ENCODE measurements at places on chromosomes 7 and 10. TPM values are rescaled to one million over a fixed set of nuclear protein-coding genes. Genes with fewer than 3 reads are reported as not detected.

CPN1 gene
- not detected for total RNA-seq

LRRC17 gene
- total RNA-seq = not detected

PDGFA gene
- 23.6 TPM for total RNA-seq

HOXA13 gene
- 0.35 TPM for total RNA-seq

FMC1 gene
- 12.5 TPM for total RNA-seq

PRF1 gene
- not detected for total RNA-seq

LRGUK gene
- 0.60 TPM for total RNA-seq

TRPV5 gene
- total RNA-seq = not detected

SPAM1 gene
- not detected for total RNA-seq

NME8 gene
- total RNA-seq = not detected

MRLN gene
- not detected for total RNA-seq

DNA sequence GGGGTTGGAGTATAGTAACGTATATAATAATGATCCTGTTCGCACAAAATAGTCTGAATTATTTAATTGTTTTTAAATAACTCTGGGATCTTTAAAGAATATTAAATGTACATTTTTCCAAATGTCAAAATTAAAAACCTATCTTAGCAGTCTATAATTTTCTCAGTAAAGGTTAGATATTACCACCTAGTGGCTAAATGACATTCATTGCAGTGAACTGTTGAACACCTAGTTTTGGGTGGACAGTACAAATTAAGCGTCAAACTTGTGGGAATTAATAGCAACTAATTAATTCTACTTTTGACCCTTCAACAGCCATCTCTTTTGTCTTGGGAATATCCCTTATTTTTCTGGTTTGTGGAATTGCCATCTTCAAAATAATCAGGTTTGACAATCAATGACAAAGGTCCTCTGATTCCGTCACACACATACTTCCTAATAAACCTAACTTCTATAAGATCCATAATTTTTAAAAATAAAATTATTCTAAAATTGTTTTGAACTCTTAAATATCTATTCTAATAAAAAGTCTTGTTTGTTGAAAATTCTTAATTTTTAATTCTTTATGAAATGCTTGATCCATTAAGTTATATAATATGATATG, 165.7 kb downstream of the SEMA3D start:
- no peaks in the 10 kb centered on the region for H3K4me1 ChIP-seq
- H3K27ac ChIP-seq = no peak overlapping the region

DNA sequence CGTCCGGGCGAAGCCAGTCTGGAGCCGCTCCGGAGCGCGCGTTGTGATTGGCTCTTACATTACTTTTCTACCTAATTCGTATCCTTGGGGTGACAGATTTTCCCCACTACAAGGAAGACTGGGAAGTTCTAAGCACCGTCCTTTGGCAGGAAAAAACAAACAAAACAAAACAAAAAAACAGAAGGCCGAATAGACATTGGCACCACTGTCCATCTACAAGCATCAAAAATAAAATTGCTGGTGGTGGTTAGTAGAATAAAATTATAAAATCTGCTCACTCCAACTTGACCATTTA, 651 bp upstream of the SKAP2 start:
- H3K27me3 ChIP-seq = no peaks in the 10 kb centered on the region
- H3K27ac ChIP-seq = peak overlapping the region; percentile 84
- peaks cover 56% of the 10 kb centered on the region for H3K4me1 ChIP-seq
- H3K4me3 ChIP-seq = peak overlapping the region; percentile 77

GRCh38 chr10:79581044-79581443, 20.8 kb upstream of the SFTPA2 start:
- no peaks in the 10 kb centered on the region for H3K4me1 ChIP-seq
- H3K27ac ChIP-seq = no peak overlapping the region
- H3K4me3 ChIP-seq = no peak overlapping the region
- peaks cover 43% of the 10 kb centered on the region for H3K27me3 ChIP-seq
- DNase-seq = no peak

DNA sequence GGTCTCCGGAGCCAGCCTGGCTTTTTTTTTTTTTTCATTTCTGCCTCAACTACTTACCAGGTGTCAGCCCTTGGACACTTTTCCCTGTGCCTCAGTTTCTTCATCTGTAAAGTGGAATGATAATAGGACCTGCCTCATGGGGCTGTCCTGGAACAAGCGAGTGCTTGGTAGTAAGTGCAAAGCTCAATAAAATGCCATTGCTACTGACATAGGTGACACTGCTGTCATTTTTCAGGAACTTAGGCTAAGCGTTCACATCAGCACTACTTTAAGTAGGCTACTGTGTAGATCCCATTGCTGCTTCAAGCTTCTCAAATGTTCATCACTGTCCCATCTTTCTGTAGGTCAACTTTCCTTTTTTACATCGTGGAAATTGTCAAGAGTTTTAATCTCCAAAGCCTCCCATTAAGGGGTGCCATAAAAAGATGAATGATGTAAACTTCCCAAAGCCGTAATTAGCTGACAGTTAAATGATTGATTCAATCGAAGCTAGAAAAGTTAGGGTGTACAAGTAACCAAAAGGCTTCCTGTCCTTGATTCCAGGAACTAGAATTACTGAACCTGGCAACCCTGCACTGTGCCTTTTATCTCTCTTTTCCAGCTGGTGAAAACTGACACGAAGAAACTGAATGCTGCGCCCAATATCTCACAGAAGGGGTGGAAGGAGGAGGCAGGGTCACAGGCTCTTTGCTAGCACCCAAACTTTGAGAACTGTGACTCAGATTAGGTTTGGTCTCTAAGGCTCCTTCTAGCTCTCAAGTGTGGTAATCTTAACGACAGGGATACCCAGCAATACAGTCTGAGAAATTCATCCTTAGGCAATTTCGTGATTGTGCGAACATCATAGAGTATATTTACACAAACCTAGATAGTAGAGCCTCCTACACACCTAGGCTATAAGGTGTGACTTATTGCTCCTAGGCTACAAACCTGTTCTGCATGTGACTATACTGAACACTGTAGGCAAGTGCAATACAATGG, 861 bp upstream of the USP6NL start:
- H3K36me3 ChIP-seq = no peaks in the 10 kb centered on the region
- H3K4me3 ChIP-seq = peak overlapping the region; percentile 98
- peak overlapping the region; percentile 76 for H3K27ac ChIP-seq
- H3K27me3 ChIP-seq = no peaks in the 10 kb centered on the region
- peak; percentile 73 for DNase-seq

DNA sequence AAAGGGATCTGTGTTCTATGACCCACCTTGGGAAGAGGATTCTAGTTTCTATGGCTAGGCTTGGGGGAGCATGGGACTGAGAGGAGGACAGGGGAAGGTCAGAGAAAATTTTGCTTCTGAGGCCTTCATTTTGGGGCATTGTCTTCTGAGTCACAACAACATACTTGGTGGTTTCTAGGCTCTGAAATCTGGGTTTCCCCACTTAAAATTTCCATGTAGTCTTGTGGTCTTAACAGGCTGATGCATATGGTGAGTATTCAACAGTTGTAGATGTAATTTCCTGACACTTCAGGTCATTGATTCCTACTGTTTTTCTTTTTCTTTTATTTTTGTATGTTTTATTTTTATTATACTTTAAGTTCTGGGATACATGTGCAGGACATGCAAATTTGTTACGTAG, 88.5 kb downstream of the ANKRD7 start:
- no peaks in the 10 kb centered on the region for H3K27me3 ChIP-seq
- H3K4me3 ChIP-seq = no peak overlapping the region
- no peak overlapping the region for H3K27ac ChIP-seq
- no peaks in the 10 kb centered on the region for H3K36me3 ChIP-seq

- no peak overlapping the region for H3K27ac ChIP-seq
- no peak for DNase-seq
- no peaks in the 10 kb centered on the region for H3K27me3 ChIP-seq
- no peak overlapping the region for H3K4me3 ChIP-seq
Measured at GRCh38 chr10:83680470-83680891, 458.8 kb upstream of the GHITM start.

DNA sequence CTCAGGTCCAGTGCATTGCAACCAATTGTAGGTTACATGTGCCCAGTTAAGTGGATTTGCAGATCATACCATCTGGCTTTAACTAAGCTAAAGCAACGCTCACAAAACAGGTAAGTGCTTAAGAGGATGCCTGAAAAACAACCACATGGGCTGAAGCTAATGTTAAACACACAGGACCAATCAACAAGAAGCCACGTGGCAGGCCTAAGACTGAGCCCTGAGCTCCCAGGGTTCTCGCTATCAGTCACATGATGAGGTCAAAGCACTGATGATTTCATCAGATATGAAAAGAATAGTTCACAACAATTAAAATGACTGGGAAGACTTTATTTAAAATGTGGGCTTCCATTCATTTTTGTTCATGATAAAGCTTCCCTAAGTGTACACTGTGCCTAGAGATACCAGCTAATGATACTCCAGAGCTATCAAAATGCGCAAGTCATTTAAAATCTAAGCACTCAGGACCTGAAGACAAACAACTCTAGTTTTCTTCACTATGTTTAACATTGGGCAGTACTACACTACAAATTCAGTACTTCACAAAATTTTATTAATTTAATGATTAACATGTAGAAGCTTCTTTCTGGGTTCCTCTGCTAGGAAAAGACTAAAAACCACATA, 90.6 kb downstream of the PIP4K2A start:
- H3K36me3 ChIP-seq = no peaks in the 10 kb centered on the region
- no peak for DNase-seq
- H3K27me3 ChIP-seq = no peaks in the 10 kb centered on the region

GRCh38 chr10:1175956-1176565, 119.9 kb downstream of the WDR37 start:
- H3K27me3 ChIP-seq = peaks cover 94% of the 10 kb centered on the region
- H3K4me3 ChIP-seq = no peak overlapping the region
- no peak for DNase-seq
- H3K4me1 ChIP-seq = no peaks in the 10 kb centered on the region
- no peak overlapping the region for H3K27ac ChIP-seq

- no peaks in the 10 kb centered on the region for H3K27me3 ChIP-seq
- H3K27ac ChIP-seq = no peak overlapping the region
- no peaks in the 10 kb centered on the region for H3K4me1 ChIP-seq
- no peak for DNase-seq
- no peak overlapping the region for H3K4me3 ChIP-seq
Measured at GRCh38 chr10:105121743-105122142, 480.7 kb downstream of the SORCS3 start.

DNA sequence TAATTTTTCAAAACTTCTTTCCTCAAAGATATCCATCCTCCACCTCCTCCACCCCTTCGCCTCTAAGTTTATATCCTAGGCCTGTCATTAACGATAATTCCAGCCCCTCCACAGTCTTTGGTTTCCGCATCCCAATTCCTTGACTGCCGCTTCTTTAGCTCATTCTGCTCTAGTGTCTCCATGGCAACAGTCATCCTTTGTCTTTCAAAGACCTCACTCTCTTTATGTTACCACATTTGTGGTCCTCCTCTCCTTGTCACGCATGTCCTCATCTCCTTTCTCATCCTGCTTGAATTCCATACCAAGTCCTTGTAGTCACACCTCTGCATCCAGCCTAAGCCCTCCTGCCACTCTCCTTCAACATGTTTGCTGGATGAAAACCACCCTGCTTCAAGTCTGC, 511.2 kb upstream of the KLF6 start:
- H3K27me3 ChIP-seq = no peaks in the 10 kb centered on the region
- H3K4me3 ChIP-seq = no peak overlapping the region
- DNase-seq = no peak
- H3K4me1 ChIP-seq = no peaks in the 10 kb centered on the region

- no peaks in the 10 kb centered on the region for H3K36me3 ChIP-seq
- no peak for DNase-seq
- no peak overlapping the region for H3K4me3 ChIP-seq
Measured at GRCh38 chr10:22893781-22894180, 34.1 kb upstream of the ARMC3 start.

- peaks cover 26% of the 10 kb centered on the region for H3K4me1 ChIP-seq
- H3K4me3 ChIP-seq = no peak overlapping the region
- H3K27ac ChIP-seq = no peak overlapping the region
- DNase-seq = no peak
- no peaks in the 10 kb centered on the region for H3K27me3 ChIP-seq
Measured at GRCh38 chr10:21530641-21531040, 3.4 kb upstream of the MLLT10 start.

DNA sequence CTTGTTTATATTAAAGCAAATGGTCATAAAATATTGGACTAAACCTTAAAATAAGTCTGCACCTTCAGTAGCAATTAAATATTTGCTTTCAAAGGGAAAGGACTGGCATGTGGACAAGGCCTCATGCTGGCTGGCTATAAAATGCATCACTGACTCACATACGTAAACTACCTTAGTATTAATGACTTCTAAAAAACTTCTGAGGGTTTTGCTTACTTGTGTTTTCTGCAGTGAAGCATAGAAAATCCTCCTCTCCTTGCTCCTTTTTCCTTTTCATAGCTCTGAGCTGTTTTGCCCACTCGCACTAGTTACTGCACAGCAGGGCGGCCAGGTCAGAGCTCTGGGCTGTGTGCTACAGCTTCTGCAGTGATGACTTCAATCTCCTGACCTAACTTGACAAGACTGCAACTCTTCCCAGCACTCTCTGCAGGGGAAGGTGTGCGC, 82.3 kb downstream of the CUL2 start:
- DNase-seq = no peak
- H3K4me1 ChIP-seq = peaks cover 19% of the 10 kb centered on the region
- H3K4me3 ChIP-seq = no peak overlapping the region
- no peaks in the 10 kb centered on the region for H3K36me3 ChIP-seq
- no peaks in the 10 kb centered on the region for H3K27me3 ChIP-seq

DNA sequence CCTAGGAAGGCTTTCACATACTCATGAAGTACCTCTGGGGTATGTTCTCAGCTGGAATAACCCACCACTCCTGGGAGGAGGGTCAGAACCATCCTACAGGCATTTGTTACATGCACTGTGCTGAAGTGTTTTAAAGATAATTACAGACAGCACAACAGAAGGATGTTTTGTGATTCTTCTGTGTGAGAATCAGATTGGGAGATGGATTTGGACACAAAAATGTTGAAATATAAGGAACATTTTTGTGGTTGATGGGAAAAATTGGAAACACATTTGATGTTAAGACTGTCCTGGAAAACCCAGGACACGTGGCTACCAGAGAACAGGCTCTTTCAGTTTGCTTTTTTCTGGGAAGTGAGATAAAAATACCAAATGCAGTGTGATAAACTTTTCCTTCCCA, 61.4 kb downstream of the BICC1 start:
- H3K4me1 ChIP-seq = no peaks in the 10 kb centered on the region
- no peaks in the 10 kb centered on the region for H3K36me3 ChIP-seq
- 0 out of 2 replicates have a peak, but pooled peaks cover 12% of the 10 kb centered on the region for H3K27me3 ChIP-seq
- no peak overlapping the region for H3K4me3 ChIP-seq
- no peak overlapping the region for H3K27ac ChIP-seq
- DNase-seq = no peak

GRCh38 chr7:29569648-29570047, 6.0 kb downstream of the PRR15 start:
- no peaks in the 10 kb centered on the region for H3K27me3 ChIP-seq
- peak; percentile 82 for DNase-seq
- peak overlapping the region; percentile 43 for H3K27ac ChIP-seq
- H3K4me1 ChIP-seq = peaks cover 45% of the 10 kb centered on the region
- H3K4me3 ChIP-seq = no peak overlapping the region

DNA sequence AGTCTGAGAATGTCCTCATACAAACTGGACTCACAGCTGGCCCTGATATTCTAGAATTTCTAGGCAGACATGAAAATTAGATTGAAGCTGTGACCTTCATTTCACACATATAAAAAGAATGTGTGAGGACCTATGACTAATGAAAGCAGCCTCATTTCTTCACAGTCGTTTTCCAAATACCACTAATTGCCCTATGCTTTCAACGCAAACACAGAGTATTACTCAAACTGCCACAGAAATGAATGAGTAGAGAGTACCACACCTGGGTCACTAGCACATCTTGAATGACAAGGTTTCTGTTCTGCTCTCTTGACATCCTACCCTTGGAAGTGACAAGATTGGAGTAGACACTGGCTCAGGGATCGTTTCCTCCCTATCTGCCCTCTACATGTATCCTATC, 142.4 kb downstream of the C1GALT1 start:
- H3K4me3 ChIP-seq = no peak overlapping the region
- peaks cover 24% of the 10 kb centered on the region for H3K4me1 ChIP-seq
- H3K27ac ChIP-seq = peak overlapping the region; percentile 37
- no peaks in the 10 kb centered on the region for H3K27me3 ChIP-seq
- DNase-seq = peak; percentile 94
